ENCODE measurements at places on chromosomes 1 and 21. TPM values are rescaled to one million over a fixed set of nuclear protein-coding genes. Genes with fewer than 3 reads are reported as not detected.

The RGS1 gene
- total RNA-seq, result not detected

DNA sequence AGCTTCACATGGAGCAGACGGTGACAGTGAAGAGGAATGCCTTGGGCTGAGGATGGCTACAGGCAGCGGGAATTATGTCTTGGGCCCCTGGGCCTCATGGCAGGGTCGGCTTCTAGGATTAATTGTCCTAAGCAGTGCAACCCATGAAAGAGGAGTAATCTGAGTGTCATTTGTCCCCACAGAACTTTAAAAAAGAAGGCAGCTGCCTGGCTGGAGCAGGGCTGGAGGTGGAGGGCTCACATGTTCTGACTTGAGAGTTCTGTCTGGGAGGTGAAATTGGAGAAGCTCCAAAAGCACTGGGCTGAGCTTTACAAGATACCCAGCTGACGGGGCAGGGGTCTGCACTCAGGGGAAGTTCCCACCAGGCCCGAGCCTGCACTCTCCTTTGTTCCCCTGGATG, 22.6 kb downstream of the CACNA1S start:
- DNase-seq, result no peak

DNA sequence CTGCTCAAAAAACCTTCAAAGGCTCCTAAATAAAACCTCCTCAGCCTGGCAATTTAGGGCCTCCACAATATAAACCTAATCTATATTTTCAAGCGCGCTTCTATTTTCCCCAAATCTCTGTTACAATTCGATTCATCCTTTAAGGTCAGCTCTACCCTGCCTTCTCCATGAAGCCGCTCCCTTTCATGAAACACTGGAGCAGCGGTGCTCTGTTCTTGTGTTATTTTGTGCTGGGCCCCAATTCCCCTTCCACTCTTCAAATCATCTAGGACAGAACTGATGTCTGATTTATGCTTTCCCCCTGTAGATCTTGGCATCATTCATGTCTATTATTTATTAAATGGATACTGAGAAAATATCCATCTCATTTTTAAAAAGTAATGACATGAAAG, 6.9 kb downstream of the ERRFI1 start:
- DNase-seq, result no peak

GRCh38 chr1:157249326-157249725, 111.1 kb upstream of the ETV3 start:
- DNase-seq, result peak; percentile 27

The LENEP gene
- total RNA-seq, result not detected

DNA sequence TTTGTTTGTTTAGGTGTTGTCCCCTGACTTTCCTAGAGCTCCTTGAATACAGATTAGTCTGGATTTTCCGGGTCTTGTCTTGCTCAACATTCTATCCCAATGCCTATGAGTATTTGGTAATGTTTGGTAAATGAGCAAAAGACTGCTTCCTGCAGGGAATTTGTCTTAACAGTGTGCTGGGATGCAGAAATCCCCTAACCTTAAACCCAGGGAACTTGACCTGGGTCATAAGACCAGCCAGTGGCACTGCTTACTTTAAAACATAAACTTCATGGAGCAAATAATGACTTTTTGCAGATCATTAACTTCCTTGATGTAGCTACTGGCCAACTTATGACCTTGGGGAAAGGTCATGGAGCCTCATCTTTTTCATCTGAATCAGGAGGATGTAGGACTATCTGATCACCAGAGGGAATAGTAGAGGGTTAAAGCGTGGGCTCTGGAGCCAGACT, 27.2 kb downstream of the TCEANC2 start:
- no peak for DNase-seq

The SELP gene
- total RNA-seq, result not detected

DNA sequence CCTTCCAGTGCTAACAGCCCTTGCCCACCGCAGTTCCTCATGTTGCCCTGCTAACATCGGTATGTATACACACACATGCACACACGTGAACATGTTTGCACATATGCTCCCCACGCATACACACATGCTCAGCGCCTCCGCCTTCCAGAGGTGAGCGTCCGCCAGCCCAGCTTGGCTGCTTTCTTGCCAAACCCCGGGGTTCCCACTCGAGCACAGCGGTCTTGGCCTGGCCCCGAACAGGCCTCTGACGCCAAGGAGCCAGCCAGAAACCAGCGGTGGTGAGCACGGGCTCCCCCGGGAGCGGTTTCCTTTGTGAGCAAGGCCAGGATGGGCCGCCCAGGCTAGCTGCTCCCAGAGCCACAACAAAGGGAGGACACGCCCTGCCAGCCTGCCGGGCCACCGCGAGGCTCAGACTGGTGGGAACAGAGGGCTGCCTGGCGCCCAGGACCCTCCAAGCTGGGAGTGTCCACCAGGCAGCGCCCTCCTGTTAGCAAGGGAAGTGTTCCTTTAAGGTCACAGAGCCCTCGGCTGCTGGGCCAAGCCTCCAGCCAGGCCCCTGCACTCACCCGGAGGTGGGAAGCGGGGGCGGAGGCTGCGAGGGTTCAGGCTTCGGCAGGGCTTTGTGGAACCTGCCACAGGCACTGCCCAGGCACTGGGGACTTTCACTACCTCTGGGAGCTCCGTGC, 65.4 kb downstream of the ALPL start:
- DNase-seq, result no peak

The COL16A1 gene
- total RNA-seq, result 49.1 TPM

GRCh38 chr1:36880155-36881067, 153.9 kb downstream of the GRIK3 start:
- no peak for DNase-seq

DNA sequence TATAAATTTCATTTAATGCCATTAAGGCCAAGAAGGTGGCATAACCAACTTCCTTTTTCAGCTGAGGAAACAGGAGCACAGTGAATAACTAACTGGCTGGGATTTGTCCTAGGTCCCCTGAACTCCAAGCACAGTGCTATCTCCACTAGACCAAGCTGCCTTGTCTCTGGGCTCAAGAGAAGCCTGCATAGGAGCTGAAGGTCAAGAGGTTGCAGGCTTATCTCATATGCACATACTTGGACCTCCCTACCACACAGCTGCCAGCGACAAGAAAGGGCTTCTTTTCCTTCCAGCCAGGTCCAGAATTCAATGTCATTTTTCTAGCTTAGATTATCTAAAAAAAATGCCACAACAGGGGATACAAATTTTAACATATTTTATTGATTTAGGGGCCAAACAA, 27.1 kb downstream of the AK2 start:
- no peak for DNase-seq

DNA sequence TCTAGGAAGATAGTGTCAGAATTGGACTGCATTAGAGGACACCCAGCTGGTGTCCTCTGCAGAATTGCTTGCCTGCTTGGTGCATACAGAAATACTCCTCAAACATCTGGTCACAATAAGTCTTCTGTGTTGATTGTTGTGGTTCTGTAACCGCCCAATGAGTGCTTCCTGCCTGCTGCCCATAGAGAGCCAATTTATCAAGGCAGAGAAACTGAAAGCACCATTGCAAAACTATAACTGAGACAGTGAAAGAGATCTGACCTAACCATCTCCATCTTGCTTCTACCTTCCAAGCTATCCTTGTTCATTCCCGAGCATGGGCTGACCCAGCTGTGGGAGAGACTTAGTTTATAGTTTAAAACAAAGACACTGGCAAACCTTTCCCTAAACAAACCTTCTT, 462.4 kb upstream of the RGS18 start:
- no peak for DNase-seq

All from MCF 10A (cell line).